Kidney capillary endothelial cell (primary cell): ENCODE measurements at places on chromosomes 2 and 18.

DNA sequence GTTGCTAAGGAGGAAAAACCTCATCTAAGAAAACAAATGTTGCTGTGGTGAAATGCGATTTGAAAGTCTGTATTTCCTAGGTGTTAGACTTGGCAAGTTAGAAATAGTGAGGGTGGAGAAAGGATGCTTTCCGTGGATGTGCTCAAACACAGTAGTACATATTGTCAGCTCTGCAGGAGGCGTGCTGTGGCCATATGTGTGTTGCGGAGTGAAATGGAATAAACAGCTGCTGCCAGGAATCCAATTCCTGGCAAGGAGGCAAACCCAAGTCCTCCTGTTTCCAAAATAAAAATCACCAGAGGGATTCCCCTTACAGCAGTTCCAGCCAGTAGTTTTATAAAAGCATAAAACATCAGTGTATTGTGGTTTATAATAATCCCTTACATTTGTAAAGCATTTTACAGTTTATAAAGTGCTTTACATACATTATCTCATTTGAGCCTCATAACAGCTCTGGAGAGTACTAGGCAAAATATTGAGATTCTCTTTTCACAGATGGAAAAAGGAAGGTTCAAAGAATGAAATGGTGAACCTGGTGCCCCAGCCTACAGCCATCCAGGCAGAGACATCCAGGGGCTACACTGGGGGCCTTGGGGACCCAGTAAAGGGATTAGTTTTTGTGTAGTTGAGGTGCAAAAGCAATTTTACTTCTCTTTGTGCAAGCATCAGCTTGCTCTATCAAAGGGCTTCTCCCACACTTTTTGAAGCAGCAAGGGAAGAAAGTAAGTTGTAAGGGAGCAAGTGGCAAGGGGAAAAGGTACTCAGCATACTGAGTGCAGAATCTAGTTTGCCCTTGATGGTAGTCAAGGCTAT, 206.0 kb downstream of the AGPS start:
- no peak for DNase-seq

DNA sequence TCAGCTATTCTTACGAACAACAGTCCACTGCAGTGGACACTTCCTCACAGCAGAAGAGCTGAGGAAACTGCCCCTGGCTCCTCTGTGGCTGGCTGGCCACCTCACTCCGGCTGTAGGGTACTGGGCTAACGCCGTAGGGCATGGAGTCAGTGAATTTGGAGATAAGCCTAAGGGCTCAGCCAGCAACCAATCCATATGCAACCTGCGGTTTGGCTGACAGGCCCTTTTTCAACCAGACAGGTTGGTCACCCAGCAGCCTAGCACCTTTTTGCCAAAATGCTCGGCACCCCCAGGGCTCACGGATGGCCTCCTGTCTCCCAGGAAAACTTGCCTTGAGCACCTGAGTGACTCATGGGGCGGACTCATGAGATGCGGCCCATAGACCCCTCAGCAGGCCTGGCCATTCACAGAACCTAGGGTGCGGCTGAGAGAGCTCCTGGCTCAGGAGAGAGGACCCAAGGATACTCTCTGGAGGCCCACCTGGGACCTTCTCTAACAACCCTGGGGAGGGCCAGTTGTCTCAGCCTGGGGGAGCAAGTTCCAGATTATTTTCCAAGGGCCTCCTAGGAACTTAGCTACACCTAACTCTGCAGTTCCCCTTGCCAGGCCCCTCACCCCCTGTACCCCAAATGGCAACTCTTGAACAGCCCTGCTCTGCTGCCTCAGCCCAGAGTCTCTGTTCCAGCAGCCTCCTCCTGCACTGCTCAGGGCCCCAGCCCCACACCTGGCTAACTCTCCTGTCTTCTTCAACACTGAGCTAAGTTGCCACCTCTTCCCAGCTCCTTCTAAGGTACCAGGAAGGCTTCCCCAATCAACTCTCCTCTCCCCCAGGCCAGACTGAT, 252.1 kb downstream of the CYP26B1 start:
- DNase-seq, result no peak

- DNase-seq, result no peak
Measured at GRCh38 chr18:54416436-54416835, 58.7 kb downstream of the C18orf54 start.

DNA sequence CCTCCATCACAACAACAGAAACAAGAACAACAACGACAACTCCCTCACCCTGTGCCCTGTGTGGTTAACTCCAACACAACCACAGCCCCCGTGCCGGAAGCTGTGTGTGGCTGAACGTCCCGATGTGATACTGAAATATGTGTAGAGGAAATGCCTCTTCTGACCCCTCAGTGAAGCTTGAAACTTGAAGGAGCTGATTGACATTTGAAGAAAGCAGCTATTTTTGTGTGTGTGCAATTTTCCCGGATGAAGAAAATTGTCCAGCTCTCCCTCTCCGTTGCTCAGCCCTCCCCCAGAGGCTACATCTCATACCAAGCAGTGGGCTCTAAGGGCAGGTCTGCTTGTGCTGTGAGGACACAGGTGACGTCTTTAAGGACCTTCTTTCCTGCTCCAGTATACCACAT, 173.8 kb downstream of the ICOS start:
- peak; percentile 80 for DNase-seq

DNA sequence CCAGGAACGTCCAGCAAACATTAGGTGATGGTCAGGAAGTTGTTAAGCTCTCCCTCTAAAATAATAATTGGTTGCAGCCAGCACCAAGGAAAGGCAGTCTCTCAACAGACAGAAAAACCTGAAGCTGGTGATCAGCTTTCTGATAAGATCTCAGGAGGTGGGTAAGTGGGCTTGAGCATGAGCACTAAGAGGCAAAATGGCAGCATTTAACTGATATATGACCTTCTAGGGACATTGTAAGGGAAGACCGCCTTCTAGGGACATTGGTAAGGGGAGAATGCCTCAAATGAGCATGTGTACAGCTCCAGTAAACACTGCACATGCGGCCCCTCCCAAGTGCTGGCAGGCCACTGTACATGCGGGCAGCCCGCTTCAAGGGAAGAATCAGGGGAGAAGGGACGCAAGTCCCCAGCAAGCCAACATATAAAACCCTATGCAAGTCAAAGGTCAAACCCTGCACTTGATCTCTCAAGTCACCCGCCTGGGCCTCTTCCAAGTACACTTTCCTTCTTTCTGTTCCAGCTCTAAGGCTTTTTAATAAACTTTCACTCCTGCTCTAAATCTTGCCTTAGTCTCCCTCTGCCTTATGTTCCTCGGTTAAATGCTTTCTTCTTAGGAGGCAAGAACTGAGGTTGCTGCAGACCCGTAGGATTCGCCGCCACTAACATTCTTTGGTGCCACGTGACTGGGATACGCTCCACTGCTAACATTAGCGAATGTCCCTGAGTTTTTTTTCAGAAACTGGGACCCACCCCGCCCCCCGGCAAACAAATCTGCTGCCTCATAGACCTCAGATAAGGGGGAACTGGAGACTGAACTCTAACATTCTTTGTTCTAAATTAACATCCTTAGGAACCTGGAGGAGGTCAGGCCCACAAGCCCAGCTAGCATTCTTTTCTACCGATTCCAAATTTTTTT, 463.8 kb downstream of the LPIN1 start:
- no peak for DNase-seq

DNA sequence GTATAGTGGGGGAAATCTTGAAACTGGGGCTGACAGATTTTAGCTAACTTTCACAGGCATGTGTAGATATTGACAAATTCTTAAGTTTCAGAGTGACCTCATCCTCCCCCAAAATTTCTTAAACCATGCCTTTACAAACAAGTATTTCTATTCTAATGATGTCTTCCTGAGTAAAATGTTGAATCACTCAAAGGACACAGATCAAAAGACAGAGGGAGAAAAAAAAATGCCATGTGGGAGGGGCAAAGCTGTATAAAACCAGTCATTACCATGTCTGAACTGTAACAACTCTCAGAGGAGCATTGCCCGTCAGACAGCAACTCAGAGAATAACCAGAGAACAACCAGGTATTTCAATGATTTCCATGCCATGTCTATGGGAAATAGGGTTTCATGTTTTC, at the start of gene SERPINB2:
TSS of gene SERPINB2 (plus strand) at position 282 of the 400 bp plus-strand sequence. CDS start 3,740 bp downstream, outside the sequence.
- DNase-seq, result no peak

DNA sequence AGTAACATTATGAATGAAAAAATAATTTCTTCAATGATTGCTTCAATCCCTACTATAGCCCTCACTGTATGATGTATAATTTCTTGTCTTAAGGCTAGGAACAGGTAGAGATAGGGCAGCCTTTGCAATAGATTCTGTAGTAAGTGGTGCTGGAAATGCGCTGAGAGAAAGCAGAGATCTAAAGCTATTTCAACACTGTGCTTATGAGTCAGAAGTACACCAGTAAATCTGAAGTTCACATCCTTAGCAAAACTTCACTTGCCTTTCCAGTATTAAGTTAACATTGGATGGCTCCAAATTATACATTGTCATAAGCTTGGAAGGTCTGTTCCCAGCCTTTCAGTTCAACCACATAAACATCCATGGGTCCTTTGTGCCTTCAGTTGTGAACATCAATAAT, 178.2 kb upstream of the EPHA4 start:
- no peak for DNase-seq

GRCh38 chr2:24731040-24731439, 62.2 kb downstream of the PTRHD1 start:
- no peak for DNase-seq

DNA sequence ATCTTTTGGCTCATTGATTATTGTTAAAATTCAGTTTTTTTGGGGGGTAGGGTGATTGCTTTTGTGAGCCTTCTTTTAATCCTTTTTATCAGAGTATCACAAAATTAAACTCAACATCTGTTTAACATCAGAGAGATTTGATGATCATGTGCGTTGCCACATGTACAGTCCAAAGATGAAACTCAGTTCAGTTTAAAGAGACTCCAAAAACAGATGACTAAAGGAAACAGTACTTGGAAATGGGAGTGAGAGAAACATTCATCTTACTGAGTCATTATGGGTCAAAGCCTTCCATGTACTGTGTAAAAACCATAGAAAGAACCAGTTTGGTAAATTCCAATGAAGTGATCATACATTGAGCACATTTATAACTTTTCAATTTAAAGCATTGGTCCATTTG, 53.0 kb downstream of the LYPD6 start:
- DNase-seq, result no peak

- DNase-seq, result peak; percentile 62
Measured at GRCh38 chr18:61635901-61636528, 256.8 kb downstream of the RNF152 start.

DNA sequence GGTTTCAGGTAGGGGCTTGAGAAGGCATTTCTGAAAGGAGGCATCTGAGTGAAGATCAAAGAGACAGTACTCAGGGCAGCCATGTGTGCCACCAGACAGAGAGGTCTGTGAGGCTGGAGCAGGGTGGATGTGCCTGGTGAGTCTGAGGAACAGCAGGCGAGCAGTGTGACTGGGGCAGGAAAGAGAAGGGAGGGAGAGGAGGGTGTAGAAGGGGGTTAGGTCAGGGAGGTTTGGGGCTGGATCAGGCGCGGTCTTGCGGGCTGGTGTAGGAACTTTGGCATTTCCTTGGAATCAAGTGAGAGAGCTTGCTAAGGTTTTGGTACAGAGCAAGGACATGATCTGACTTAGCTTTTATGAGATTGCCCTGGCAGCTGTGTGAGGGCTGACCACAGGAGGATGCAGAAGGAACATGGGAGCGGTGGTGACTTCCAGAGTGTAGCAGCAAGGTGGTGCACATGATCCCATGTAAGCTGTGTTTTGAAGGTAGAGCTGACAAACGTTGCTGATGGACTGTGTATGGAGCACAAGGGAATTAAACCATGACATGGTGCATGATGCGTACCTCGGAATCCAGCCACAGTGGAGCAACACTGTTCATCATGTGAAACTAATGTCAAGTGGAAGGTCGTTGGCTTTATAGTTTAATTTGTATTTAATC, 13.9 kb downstream of the RAB31 start:
- no peak for DNase-seq

GRCh38 chr2:240433973-240434727, 1.3 kb upstream of the GPC1 start:
- DNase-seq, result no peak

DNA sequence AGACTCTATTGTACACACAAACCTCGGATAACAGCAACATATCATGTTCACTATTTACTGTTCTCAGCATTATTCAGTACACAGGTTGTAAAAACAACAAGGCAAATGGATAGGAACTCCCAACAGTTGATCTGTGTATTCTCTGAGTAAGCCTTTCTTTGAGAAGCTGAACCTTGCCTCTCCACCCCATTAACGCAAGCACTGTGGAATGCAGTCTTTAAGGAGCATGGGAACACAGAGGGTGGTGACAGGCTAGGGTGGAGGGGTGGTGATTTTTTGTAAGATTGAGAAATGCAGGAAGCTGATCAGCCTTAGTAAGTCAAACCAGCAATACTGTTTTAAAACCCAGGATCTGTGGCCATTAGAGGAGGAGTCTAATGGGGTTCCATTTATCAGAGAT, 19.6 kb upstream of the SERPINB11 start:
- no peak for DNase-seq

- DNase-seq, result no peak
Measured at GRCh38 chr2:232816657-232817056, 40.3 kb upstream of the KCNJ13 start.

DNA sequence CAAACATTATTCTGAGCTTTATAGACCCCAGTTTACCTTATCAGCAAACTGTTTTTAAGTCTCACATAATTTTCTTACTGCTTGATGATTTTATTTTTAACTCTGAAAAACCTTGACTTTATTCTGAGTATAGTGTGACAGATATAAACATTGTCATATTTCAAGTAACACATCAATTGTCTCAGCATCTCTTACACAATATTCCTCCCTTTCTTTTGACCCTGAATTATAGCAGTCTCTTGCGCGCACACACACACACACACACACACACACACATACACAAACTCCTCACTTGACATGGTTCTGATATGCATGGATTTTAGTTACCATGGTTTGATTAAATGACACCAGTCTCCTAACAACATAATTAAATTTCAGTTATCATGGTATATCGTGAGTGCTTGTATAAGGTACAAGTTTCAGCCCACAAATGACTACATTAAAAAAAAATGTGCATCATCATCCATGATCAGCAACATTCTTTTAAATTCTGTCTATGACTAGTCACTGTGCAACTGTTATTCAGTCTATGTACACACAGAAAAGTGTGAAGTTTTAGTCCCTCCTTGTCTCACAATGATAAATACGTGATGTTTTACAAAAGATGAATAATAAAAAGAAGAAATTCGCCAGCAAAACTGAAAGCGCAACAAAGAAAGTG, 39.5 kb upstream of the TACR1 start:
- DNase-seq, result no peak

DNA sequence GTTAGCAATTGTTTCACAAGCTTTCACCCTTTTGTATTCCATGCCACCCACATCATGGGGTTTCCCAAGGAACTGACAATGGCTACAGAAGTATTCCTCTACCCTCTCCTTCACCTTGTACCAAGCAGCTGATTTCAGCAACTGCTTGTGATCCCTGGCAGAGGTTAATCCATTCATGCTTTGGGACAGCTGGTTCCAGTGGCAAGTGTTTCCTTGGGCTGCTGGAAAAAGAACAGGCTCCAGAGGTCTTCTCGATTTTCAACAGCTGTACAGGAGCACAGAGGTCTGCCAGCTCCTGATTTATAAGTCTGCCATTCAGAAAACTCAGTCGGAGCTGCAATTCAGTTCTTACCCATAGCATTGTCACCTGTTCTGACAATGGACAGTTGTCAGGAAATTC, 239.2 kb upstream of the CWC22 start:
- no peak for DNase-seq

GRCh38 chr18:44943311-44943881, 262.7 kb downstream of the SETBP1 start:
- no peak for DNase-seq
